ENCODE measurements at places on chromosomes 2 and 18. TPM values are rescaled to one million over a fixed set of nuclear protein-coding genes. Genes with fewer than 3 reads are reported as not detected.

The CPLX4 gene
- 0.27 TPM for polyA plus RNA-seq

The ZDBF2 gene
- 13.1 TPM for polyA plus RNA-seq

The PPP1R1C gene
- polyA plus RNA-seq: 7.8 TPM

The CHRNG gene
- 0.35 TPM for polyA plus RNA-seq

The PRKAG3 gene
- polyA plus RNA-seq: not detected

The GALNT5 gene
- polyA plus RNA-seq: 0.26 TPM

The RNF152 gene
- polyA plus RNA-seq: 31.2 TPM

The PRSS56 gene
- 5.8 TPM for polyA plus RNA-seq

The C18orf63 gene
- polyA plus RNA-seq: not detected

The NYAP2 gene
- polyA plus RNA-seq: 5.8 TPM

The TEKT4 gene
- 2.1 TPM for polyA plus RNA-seq

The MAP3K19 gene
- polyA plus RNA-seq: 8.9 TPM
